Globus pallidus (tissue), 1 donor: ENCODE measurements at places on chromosomes 12 and 14.

- no peak for DNase-seq
Observed at GRCh38 chr14:21436567-21437062, 19.3 kb downstream of the CHD8 start.

GRCh38 chr14:22973217-22974032 is 8.9 kb downstream of the AJUBA start:
- DNase-seq = peak; percentile 47

- DNase-seq = no peak
Observed at GRCh38 chr12:44307506-44308168, 471.8 kb downstream of the TMEM117 start.

DNA sequence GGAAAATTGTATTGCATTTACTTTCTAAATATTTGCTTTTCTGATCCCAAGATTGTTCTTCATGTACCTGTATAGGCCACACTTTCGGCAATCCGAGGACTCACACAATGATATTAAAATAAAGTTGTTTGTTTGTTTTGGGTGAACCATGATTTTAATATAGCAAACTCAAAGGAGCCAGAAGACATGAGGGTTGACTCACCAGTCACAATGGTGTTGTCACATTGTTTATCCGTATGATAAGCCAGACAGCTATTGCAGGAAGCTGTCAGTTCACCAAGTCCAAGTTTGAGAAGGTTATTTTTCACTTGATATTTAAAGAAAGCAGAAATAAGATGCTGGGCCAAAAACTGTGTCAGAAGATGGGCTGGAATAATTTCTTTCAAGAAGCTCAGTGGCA is 67.1 kb upstream of the CPM start:
- no peak for DNase-seq

- DNase-seq = no peak
Observed at GRCh38 chr12:51726161-51726560, 122.4 kb downstream of the FIGNL2 start.

DNA sequence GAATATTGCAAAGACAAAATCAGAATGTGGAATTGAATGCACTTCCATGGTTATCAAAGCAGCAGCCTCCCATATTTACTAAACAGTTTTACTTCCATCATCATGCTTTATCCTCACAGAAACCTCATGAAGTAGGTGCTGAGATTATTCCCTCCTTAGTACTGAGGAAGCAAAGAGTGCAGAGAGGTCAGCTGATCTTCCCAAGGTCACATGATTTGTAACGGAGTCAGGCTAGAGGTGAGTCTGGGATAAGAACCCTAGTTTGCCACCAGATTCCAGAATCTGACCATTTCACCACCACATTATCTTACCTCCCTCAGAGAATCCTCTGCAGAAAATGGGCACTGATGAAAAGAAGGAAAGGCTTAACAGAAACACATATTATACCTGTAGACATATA is 102.0 kb downstream of the LGR5 start:
- no peak for DNase-seq

- DNase-seq = no peak
Observed at GRCh38 chr12:108700833-108701541, 30.3 kb downstream of the CORO1C start.

- DNase-seq = peak; percentile 74
Observed at GRCh38 chr14:58166005-58166983, 14.3 kb upstream of the ARMH4 start.

GRCh38 chr14:77883847-77884238 is 83.9 kb downstream of the ADCK1 start:
- peak; percentile 52 for DNase-seq

GRCh38 chr12:128627659-128628058 is 196.1 kb downstream of the SLC15A4 start:
- no peak for DNase-seq

- peak; percentile 27 for DNase-seq
Observed at GRCh38 chr12:47360771-47361388, 281.1 kb upstream of the AMIGO2 start.

- DNase-seq = no peak
Observed at GRCh38 chr12:132268674-132269073, 60.7 kb downstream of the GALNT9 start.

GRCh38 chr12:108234158-108234557 is 105.0 kb downstream of the CMKLR1 start:
- peak; percentile 5 for DNase-seq

DNA sequence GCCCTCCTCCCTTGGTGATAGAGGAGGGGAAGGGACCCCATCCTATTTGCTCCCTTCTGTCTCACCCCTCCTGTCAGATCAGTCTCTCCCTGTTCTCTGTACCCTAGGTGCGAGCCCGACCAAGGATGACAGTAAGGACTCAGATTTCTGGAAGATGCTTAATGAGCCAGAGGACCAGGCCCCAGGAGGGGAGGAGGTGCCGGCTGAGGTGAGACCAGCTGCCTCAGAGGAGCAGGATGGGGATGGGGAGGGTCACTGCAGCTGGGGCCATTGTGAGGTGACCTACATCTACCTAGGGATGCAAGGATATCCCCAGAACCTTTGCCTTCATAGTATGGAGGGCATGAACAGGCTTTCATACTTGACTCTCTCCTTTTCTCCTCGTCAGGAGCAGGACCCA is 22.2 kb downstream of the AGAP2 start:
- no peak for DNase-seq

- no peak for DNase-seq
Observed at GRCh38 chr14:97408937-97409815, 612.0 kb downstream of the VRK1 start.

- no peak for DNase-seq
Observed at GRCh38 chr12:54959291-54960018, 25.1 kb downstream of the TESPA1 start.

GRCh38 chr12:9792185-9792900 is 31.6 kb upstream of the CD69 start:
- no peak for DNase-seq

DNA sequence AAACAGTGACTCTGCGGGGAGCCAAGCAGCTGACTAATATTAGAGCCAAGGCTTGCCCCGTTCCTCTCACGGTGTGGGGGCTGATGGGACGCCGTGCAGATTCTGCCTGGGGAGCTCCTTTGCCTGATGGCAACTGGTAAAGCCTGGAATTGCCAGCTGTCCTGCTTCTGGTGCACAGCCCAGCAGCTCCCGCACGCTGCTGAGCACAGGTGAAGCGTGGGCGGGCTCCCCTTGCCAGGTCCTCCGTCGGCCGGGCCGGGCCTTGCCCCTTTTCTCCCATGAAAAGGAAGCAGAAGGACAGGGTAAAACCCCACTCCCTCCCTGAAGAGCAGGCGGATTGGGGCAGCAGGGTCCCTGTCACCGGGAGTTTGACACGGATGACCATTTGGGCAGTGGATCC is 79.0 kb downstream of the WDR20 start:
- DNase-seq = no peak

DNA sequence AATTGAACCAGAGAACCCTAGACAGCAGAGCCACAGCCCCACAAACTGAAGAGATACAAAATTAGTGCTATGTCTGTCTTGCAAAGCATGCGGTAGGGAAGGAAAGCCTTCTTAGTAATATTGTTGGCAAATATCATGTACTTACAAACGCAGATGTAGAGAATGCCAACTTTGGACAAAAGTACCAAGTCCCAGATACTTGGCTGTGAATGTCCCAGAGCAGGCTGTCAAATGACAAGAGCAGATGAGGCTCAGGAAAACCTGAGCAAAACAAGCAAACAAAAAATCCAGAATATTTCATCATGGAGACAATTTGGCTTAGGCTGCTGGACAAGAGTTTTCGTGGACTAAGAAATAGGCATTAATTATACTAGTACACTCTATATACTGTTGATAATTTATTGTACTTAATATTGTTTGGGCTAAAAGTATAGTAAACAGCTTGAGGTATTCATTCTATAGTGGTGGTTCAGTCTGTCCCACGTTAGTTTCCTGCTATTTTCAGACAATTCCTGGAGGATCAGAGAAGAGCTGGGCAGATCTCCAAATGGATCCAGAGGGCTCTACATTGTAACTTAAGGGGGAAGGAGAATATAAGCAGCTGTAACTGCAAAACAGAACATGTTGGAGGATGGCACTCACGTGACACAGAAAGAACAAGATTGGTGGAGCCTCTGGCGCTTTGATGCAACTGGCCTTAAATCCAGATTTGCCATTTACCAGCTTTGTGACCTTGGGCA is 329.8 kb downstream of the ATP23 start:
- no peak for DNase-seq

DNA sequence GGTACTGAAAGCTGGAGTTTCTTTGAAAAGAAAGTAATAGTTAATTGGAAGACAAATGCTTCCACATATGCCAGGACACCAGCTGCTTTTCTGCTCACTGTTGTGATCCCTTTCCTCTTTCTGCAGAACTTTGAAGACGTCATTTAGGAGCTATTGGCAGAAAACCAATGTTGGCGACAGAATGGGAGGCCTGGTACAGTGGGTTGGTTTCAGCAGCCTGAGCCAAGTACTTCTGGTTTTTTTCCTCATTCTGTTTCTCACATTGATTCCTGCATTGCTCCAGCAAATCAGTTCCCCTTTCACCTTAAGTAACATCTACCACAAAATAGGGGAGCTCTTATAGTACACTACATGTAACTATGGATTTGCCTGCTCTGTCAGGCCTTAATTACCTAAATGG is 96.9 kb downstream of the FIGNL2 start:
- peak; percentile 86 for DNase-seq

DNA sequence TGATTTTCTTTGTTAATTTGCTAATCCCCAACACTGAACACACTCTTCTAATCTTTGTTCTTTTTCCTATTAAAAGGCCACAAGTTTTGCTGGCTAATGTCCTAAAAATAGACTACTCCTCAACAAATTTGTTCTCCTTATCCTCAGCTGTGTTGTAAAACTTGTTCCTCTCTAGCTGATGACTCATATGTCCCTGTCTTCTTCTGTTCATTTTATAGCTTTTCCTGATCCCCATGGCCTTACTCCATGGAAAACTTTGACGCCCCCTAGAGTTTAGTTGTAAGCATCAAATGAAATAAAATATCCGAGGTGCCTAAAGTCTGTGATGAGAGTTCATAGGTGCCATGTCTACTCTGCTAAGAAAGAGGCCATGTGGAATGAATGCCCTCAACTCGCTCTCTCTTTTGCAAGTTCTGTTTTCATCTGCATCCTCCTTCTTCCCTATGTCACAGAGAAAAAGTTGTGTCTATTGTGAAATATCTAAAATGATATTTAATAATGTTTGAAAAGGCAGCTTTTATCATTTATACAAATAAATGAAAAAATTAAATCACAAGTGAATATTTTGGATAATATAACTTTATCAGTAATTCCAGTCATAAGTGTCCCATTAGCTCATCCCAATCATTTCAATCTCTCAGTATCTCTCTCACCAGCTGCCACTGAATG is 237.9 kb downstream of the IPO8 start:
- DNase-seq = no peak

GRCh38 chr12:3772380-3772779 is 19.5 kb upstream of the CRACR2A start:
- DNase-seq = no peak

DNA sequence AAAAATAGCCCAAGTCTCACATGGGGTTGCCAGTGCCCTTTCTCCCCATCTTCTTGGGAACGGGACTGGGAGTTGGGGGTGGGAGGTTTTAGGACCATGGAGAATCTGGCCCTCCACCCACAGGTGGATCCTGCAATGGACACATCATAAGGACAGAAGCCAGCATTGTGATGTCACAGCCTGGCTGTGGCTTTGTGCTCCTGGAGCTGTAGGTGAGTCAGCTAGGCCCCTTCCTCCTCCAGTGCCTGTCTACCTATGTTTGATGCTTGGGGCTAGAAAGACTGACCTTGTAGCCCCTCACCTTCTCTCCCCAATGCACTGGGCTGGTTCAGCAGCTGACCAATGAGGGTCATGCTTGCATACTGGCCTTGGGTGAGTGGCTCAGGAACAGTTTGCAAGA is at the start of gene CCDC197:
CCDC197 (plus strand) TSS at position 220 of the 400 bp plus-strand sequence. CDS start 831 bp downstream, outside the sequence.
- DNase-seq = no peak

DNA sequence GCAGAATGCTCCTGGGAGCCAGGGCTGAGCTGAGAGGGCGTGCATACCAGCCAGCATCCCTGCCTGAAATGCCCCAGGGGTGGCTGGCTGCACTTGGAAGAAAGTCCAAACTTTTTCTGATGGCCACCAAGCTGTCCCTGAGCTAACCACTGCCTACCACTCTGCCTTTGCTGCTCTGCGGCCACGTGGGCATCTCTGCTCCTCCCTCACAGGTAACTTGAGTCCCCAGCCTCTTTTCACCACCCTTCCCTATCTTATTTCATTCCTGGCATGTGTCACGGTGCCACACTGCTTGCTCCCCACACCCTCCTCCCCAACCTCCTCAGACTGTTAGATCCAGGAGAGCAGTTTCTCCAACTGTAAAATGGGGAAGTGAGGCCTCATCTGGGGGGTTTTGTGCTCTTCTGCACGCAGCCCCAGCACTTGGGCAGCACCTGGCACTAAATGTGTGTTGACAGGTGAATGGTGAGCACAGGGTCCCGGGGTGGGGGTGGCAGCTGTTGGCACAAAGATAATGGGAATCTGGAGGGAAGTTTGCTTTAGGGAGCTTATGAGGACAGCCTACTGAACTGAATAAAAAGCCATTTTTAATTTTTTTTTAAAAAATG is 113.0 kb downstream of the GLT1D1 start:
- no peak for DNase-seq

- DNase-seq = no peak
Observed at GRCh38 chr14:71473843-71474242, 458.4 kb upstream of the RGS6 start.

- no peak for DNase-seq
Observed at GRCh38 chr14:104576970-104577332, 2.6 kb upstream of the C14orf180 start.

- no peak for DNase-seq
Observed at GRCh38 chr14:104004849-104005248, 62.5 kb upstream of the RD3L start.

DNA sequence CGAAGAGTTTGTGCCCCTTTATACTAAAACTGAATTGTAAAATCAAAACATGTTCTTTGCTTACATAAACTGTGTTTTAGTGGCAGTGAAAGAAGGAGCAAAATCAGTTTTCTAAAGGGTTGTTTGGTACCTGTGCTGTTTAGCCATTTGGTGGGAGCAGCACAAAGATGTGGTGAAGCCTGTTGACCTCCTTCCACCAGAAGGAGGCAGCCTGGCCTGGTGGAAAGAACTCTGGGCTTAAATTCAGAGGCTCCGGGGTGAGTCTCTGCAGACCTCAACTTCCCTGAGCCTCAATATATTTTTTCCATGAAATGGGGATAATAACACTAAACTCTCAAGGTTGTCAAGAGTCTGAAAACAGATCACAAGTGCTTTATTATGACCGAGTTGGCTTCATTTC is 502.5 kb downstream of the VRK1 start:
- DNase-seq = no peak

- DNase-seq = no peak
Observed at GRCh38 chr14:25090716-25091454, 40.9 kb upstream of the STXBP6 start.
